Transverse colon (tissue), 4 donors: ENCODE measurements at places on chromosomes 5 and 9. TPM values are rescaled to one million over a fixed set of nuclear protein-coding genes. Genes with fewer than 3 reads are reported as not detected.

Gene PTGER4
- 104 TPM for total RNA-seq

Gene CTXN3
- not detected for total RNA-seq

GRCh38 chr5:158839638-158840037 lies 260.1 kb downstream of the EBF1 start:
- no peaks in the 10 kb centered on the region for H3K4me1 ChIP-seq
- H3K27ac ChIP-seq: no peak overlapping the region
- H3K4me3 ChIP-seq: no peak overlapping the region
- DNase-seq: no peak

GRCh38 chr5:157761690-157762621 lies 18.4 kb downstream of the LSM11 start:
- H3K27ac ChIP-seq: no peak overlapping the region
- no peak overlapping the region for H3K4me3 ChIP-seq
- peaks cover 3% of the 10 kb centered on the region for H3K4me1 ChIP-seq
